Activated CD8-positive, alpha-beta T cell treated with anti-CD3 and anti-CD28 coated beads, Interleukin-2, amount 10 ng/mL, durations not matched to agents 7 days and 5 days (primary cell): ENCODE measurements at places on chromosomes 12 and 14.

DNA sequence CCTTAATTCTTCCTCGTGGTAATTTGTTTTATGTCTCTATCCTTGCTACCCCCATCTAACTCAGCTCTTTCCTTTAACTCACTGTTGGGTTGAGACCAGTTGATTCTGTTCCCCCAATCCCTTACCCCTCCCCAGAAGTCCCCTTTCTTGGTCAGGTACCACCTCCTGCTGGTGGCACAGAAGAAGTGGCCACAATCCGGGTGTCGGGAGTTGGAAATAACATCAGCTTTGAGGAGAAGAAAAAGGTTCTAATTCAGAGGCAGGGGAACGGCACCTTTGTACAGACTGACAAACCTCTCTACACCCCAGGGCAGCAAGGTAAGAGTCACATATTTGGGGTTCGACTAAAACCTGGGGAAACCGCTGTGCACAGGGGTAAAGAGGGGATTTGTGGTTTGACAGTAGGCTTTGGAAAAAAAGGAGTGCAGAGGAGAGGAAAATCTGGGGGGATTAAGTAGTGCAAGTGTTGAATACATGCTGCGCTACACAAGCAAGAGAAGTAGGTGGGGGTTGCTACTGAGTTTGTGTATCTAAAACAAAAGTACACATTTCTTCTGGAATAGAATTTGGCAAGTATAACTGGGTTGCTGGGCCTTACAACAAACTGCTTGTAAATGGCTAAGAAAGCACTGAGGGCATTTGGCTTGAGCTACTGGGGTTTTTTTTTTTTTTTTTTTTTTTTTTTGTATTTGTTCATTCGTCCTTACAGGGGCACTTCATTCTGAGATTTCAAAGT lies 1.3 kb downstream of the A2ML1 start:
- DNase-seq, result peak; percentile 21

GRCh38 chr12:62732861-62733427 lies 202.0 kb downstream of the PPM1H start:
- no peak for DNase-seq

DNA sequence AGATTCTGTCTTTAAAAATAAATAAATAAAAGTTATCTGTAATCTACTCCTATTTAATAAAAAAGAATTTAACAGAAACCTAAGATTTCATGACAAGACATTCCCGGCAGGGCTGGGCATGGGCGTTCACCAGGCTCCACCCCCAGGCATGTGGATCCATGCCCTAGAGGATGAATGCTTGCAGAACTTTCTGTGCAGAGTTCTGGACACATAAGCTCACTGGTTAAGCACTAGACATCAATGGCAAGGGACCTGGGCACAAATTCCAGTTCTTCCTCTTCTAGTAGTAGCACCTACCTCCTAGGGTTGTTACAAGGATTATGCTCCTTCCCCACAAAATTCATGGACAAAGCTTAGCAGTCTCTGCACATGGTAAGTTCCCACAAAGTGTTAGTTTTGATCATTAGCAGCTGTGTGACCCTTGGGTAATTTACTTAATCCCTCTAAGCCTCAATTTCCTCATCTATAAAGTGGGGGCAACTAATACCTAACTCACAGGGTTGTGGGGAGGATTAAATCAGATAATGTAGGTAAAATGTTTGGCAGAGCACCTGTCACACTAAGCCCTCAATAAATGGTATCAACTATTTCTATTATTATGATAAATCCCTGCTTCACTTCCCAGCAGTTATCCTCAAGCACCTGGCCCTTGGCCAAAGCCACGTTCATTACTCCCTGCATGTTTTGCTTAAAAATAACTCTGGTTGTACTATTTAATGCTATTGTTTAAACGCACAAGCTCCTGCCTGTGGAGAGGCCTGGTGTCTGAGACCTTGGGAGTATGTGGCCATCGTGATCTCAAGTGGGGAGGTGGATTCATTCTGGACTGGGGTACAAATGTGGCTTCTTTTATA lies 9.8 kb downstream of the GALNT6 start:
- DNase-seq, result no peak

GRCh38 chr14:52220924-52221811 lies 46.3 kb upstream of the PTGDR start:
- no peak for DNase-seq

DNA sequence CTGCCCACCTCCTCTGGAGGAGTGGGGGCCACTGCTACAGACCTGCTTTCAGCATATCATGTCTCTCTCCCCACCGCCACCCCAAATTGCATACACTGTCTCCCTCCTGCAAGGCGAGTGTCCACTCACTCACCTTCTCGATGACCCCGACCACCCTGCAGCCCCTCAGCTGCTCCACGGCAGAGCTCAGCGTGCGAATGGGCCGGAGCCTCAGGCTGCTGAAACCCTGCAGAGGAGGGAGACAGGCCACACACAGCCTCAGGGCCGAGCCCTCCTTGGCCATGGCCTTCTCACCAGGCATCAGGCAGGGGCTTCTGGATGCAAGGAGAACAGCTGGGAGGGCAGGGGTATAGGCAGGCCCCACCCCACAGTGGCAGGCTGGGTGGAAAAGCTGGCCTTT lies 4.7 kb downstream of the RPS6KL1 start:
- no peak for DNase-seq

- no peak for DNase-seq
Observed at GRCh38 chr14:73014105-73014504, 12.8 kb downstream of the ZFYVE1 start.

GRCh38 chr14:84937016-84937415 lies 592.9 kb upstream of the FLRT2 start:
- no peak for DNase-seq

GRCh38 chr12:128684352-128684751 lies 139.4 kb downstream of the SLC15A4 start:
- DNase-seq, result no peak

GRCh38 chr12:80419644-80420043 lies 24.4 kb upstream of the PTPRQ start:
- no peak for DNase-seq

DNA sequence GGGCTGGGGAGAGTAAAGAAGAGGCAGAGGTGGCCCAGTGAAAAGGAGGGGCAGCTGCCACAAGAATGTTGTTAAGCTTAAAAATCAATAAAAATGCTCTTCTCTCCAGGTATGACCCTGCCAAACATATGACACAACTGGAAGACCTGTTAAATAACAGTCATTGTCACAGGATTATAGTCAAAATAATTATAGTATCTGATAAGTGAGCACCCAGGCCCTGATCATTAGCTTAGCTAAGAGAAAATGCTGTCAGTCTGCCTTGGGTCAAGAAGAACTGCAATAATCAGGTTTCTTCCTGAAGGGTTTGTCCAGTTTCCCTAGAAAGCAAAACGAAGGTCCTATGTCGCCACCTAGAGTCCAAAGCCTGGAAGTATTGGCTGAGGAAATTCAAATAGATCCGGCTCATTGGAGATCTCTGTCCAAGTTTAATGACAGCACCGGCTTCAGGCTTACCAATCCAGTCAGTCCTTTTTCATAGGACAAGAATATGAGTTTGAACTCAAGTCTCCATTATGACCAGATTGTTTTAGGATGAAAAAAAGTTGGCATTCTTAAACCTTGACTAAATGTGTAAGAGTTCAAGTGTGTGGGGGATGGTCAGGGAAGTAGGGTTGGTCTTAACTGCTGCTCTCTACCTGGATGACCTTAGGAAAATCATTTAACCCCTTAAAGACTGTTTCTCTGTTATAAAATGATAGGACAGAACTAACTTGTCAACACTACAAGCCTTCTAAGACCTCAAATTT lies 22.5 kb upstream of the NKX2-8 start:
- DNase-seq, result peak; percentile 48

DNA sequence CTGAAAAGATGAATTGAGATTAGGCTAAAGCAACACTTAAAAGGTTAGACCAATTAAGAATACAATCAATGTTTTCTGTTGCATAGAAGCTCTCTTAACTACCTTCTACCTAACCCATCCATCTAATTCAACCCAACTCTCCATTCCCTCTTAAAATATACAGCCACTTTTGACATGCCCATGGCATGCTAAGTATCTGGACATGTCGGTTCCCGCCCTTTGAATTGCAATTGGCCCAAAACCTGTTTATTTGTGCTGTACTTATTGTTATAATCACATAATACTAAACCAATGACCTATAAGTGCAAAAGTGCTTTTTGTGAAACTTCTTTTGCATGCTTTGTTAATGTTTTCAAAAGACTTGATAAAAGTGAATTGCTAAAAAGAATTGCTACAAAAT lies 37.6 kb upstream of the APPL2 start:
- no peak for DNase-seq

- DNase-seq, result no peak
Observed at GRCh38 chr12:50749459-50749882, 14.4 kb upstream of the ATF1 start.

DNA sequence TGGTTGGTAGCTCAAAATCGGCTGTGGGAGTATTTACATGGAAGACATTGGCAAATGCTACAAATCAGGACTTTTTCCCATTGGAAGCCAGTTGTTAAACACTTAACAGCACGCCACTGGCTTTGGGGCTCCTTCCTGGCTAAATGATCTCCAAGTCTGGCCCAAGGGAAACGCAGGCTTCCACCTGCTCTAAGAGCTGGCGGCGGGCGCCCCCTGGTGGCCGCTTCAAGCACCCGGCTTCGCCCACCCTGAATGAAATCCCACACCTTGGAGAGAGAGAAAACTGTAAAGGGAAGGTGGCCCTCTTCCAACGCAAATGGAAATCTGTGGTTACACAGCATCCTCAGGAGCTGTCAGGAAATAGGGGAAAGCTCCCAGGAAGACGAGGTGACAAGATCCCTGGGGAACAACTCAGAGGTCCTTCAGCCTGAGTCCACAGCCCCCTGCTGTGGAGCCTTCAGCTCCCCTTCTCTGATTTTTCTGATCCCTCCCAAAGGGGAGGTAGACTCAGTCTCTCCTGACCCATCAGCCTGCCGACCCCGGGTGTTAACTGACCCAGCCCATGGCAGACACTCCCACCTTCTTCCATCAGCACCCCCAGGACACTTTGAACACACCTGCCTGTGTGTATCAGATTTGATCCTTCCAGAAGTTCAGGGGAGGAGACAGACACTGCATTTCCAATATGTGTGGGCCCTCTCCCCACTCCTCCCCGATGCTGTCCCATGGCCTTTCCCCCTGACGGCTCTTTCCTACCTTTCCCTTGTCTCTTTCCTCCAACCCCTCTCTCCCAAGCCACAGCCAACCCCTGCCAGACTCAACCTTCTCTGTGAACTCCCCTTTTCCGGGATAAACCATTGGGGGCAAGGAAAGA lies 15.4 kb downstream of the SELPLG start:
- DNase-seq, result peak; percentile 82

DNA sequence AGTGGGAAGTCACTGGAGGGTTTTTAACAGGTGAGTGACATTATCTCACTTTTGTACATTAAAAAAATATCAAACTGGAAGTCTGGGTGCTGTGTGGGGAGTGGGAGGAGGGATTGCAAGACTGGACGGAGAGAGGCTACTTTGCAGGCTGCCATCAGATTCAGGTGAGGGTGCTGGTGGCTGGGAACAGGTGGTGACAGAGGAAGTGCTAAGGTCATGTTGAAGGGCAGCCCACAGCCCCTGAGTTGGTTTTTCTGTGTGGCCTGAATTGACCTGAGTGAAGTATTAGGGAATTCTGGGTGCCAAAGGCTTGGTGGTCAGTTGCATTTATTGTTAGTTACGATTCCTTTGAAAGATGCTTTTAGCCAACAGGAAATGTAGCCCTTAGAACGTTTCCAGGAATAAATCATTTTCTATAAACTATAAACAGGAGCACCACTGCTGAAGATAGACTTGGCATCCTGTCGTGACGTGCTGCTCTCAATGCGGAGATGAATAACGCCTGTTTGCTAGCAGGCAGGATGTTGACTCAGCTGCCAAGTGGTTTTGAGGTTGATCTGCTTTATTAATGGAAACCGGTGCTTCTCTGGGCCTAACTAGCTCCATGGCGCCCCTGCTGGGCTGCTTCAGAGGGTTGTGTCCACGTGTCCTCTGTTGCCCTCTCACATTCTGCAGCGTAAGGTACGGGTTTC lies 707.5 kb upstream of the TMEM132C start:
- peak; percentile 90 for DNase-seq

DNA sequence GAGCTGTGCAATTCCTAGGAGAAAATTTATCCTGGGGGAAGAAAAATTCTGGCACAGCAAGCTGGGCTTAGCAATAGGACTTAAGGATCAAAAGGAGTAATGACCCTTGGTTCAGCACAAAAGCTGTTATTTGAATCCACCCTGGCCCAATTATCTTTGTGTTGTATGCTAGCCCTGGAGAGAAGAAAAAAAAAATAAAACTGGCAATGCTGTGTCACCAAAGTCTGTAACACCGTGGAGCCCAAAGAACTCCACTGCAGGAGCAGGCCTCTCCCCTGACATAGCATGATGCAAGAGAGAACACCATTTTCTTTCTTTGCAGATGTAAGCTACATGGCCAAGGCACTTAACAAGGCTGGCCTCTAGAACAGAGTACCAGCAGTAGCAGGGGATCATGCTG lies 63.0 kb upstream of the ARHGAP5 start:
- DNase-seq, result no peak

DNA sequence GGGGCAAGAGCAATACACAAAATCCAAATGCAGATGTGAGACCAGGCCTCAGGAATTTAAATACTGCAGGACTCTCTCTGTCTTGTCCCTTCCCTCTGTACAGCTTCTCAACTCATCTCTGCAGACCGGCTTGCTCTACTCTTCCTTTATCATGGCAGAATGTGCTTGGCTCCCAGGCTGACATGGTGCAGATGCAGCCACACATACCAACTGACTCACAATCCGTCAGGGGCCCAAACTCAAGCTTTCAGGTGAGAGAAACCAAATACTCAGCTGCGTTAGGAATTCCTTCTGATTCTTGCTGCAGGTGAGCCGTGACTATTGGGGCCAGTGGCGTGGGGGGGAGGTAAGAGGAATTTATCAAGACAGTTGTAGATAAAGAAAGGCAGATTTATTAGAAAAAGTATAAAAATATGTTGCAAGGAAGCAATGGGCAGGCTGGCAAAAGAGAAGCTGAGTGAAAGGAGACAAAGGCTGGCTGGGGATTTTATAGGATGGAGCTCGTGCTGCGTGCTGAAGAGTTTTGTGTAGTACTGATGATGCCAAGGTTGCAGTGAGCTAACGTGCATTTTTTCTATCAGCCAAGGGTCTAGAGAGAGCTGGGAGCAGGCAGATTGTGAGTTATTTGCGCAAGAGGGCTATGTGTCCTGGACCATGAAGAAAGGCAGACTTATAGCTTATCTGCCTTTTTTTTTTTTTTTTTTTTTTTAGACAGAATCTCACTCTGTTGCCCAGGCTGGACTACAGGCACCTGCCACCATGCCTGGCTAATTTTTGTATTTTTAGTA lies 5.0 kb upstream of the LGALS3 start:
- no peak for DNase-seq
